IPS DF 19.7 (cell line): ENCODE measurements at places on chromosomes 5 and 9.

- DNase-seq, result no peak
These were observed 31.5 kb downstream of the CCDC171 start for GRCh38 chr9:15584379-15584778.

DNA sequence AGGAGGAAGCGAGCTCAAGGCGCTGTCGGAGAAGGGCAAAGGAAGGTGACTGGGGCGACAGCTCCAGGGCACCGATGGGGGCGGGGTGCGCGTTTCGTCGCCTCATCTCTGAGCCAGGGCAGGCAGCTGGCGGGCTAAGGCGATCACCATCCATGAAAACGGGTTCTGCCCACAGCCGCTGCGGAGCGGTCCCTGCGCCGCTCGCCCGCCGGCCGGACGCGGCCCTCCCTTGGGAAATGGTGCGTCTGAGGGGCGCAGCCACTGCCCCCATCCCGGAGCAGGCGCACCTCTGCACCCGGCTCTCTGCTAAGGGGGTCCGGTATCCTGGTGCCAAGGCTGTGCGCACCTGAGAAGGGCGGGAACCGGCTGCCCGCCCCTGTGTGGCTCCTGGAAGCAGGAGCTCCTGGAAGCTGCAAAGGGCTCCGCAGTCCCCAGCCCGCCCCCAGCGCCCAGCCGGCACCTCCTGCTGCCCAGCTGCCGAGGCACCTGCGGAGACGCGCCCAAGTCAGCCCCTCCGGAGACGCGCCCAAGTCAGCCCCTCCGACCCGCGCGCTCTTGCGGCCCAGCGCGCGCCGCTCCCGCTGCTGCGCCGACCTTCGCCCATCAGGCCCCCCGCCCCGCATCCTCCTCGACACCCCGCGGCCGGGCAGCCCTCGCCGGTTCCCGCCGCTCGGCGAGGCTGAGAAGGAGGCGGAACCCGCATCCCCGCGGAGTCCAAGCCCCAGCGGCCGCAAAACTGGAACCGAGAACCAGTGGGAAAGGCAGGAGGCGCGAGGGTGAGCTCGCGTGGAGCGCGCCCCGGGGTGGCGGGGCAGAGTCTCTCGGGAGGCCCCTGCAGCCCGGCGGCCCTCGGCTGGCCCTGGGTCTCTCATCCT lies 757 bp downstream of the ANKRD34B start:
- no peak for DNase-seq

- no peak for DNase-seq
These were observed 145.6 kb downstream of the TRPM3 start for GRCh38 chr9:70975821-70976220.

- DNase-seq, result no peak
These were observed 293 bp downstream of the CENPP start for GRCh38 chr9:92325991-92326500.

DNA sequence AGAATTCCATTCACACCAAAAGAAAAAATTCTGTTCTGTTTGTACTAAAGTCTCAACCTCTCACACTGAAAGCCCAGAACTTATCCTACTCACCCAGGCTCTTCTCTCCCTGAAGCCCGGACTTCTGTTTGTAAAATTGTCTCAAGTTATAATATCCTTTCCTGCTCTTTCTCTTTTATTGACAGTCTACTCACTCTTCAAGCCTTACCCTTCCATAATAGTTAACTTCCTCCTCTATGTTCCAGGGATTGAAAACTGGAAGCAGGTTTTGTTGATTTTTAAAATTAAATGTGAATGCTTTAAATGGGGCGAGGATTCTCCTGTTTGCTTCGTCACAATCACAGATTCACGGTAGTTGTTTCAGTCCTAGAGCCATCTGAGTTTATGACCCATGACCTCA lies 51.7 kb upstream of the CCDC112 start:
- DNase-seq, result no peak

- DNase-seq, result peak; percentile 82
These were observed 2.0 kb upstream of the PFN3 start for GRCh38 chr5:177402271-177403043.

DNA sequence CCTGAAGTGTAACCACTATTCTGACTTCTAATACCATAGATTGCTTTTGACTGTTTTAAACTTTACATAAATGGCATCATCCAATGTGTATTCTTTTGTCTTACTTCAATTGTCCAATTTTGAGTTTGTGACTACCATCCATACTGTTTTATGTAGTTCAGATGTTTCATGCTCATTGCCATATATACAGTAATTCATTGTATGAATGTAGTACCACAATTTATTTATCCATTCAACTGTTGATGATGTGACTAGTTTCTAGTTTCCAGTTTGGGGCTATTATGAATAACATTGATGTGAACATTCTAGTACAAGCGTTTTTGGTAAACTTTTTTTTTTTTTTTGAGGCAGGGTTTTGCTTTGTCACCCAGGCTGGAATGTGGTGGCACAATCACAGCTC lies 55.1 kb downstream of the HMGCS1 start:
- no peak for DNase-seq
